ENCODE measurements at places on chromosomes 2 and 18. TPM values are rescaled to one million over a fixed set of nuclear protein-coding genes. Genes with fewer than 3 reads are reported as not detected.

DNA sequence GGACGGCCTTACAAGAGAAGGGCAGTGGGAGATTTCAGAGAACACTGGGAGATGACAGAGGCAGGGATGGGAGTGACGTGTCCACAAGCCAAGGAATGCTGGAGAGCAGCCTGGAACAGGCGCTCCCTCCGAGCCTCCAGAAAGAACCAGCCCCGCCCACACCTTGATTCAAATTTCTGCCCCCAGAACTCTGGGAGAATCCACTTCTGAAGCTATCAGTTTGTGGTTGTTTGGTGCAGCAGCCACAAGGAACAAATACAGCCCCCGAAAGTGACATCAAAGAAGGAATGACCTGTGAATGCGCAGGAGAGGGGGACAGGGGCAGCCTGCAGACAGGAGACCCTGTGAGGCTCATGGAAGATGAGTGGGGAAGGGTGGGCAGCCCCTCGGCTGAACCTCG, 67.3 kb downstream of the TWIST2 start:
- no peak for DNase-seq

GRCh38 chr2:127277028-127277427, 16.9 kb downstream of the ERCC3 start:
- no peak for DNase-seq

DNA sequence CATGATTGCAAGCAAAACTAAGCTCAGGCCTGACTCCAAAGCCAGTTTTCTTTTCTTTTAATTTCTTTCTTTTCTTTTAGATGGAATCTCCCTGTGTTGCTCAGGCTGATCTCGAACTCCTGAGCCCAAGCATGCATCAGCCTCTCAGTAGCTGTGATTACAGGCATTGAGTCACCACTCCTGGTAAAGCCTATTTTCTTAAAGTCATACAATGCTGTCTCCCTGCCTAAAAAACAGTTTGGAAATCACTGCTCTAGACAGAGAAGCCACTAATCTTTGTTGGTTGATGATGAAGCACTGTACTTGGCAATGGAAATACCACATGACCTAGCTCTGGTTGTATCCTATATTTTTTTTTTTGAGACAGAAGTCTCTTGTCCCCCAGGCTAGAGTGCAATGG, 33.1 kb upstream of the ZNF532 start:
- DNase-seq, result no peak

GRCh38 chr2:68371581-68371980, 6.5 kb downstream of the PLEK start:
- DNase-seq, result no peak

DNA sequence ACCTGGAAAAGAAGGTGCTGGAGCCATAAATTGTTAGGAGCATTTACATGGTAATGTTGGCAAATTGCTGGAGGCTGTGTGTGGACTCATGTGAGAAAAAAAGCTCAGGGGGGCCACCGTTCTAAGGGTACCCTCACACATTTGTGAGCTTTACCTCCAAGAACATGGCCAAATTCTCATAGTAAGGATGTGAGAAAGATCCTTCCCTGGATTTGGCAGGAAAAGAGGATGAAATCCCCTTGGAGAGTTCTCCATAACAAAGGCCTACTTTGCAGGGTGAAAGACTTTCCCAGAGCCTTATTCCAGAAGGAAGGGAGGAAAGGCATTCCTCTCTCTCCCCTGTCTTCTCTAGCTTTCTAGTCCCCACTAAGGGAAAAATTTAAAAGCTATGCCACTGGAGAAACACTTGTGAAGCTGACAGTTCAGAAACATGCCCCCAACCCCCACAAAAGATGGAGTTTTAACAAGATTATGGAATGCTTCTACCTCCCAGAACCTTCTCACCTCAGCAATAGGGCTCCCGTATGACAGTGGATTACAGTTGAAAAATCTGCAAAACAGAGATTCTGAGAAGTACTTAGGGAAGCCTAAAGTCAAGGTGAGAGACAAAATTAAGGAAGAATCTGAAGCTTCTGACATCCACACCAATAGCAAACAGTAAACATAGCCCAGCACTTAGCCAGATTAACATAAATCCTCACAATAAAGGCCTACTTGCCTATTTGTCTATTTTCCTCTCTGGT, 20.2 kb upstream of the ERMN start:
- no peak for DNase-seq

WDR12 gene
- total RNA-seq, result 22.9 TPM

INO80D gene
- 14.2 TPM for total RNA-seq

- no peak for DNase-seq
Observed at GRCh38 chr18:76821875-76822505, 367 bp upstream of the ZNF236 start.

- DNase-seq, result no peak
Observed at GRCh38 chr2:40480596-40480995, 28.7 kb upstream of the SLC8A1 start.

- DNase-seq, result no peak
Observed at GRCh38 chr2:136251197-136251884, 133.4 kb upstream of the CXCR4 start.

LRATD1 gene
- total RNA-seq, result 17.1 TPM

GRCh38 chr18:49931760-49932159, 118.4 kb upstream of the ACAA2 start:
- no peak for DNase-seq

COLEC12 gene
- 13.2 TPM for total RNA-seq

- DNase-seq, result no peak
Observed at GRCh38 chr2:48383036-48383435, 146.9 kb upstream of the STON1 start.

GRCh38 chr2:159160954-159161353, 125.5 kb downstream of the WDSUB1 start:
- DNase-seq, result no peak

PCARE gene
- total RNA-seq, result not detected

GRCh38 chr2:23478933-23479683, 94.1 kb downstream of the KLHL29 start:
- no peak for DNase-seq

PCBP1 gene
- total RNA-seq, result 237 TPM

EFR3B gene
- 1.5 TPM for total RNA-seq

GRCh38 chr2:154882725-154883124, 184.2 kb downstream of the KCNJ3 start:
- DNase-seq, result no peak

DNA sequence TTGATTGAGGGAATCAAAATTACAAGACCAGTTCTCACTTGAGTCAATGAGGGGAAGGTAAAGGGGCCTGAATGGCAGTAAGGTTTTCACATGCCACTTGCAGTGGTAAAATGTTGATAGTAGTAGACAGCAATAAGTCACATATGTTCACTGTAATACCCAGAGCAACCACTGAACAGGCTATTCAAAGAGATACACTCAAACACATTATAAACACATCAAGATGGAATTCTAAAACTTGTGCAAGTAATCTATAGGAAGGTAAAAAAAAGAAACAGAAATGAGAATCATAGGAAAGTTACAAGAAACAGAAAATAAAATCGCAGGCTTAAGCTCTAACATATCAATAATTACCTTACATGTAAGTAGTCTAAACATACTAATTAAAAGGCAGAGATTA, 86.6 kb upstream of the AFF3 start:
- no peak for DNase-seq

GRCh38 chr2:64145714-64146113, 1.5 kb upstream of the PELI1 start:
- no peak for DNase-seq

CHRNG gene
- not detected for total RNA-seq
